IPS DF 19.7 (cell line): ENCODE measurements at places on chromosomes 6 and 20.

DNA sequence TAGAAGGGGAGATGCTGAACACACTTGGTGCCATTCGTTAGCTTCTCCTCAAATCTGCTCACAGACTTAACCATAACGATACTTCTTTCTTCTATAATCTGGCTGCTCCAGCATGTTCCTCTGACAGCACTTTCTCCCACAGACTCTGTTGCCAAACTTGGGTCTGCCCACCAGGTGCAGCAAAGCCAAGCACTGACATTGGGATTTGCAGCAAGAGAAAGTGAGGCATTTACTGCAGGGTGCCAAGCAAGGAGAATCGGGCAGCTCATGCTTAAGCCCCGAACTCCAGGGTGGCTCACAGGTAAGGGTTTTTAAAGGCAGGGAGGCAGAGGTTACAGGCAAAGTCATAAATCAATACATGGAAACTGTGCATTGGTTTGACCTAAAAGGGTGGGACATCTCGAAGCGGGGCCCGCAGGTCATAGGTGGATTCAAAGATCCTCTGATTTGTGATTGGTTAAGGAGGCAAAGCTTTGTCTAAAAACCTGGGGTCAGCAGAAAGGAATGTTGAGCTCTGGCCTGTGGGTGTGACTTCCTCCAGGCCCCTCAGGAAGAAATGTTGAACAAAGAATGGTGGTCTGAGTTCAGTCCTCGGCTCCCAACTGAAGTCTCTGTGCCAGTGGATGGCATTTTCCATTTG, 25.1 kb upstream of the PNPLA1 start:
- DNase-seq: peak; percentile 79

GRCh38 chr6:34388421-34388820, 4.0 kb downstream of the NUDT3 start:
- DNase-seq: no peak

- no peak for DNase-seq
These were observed 7.3 kb downstream of the ZKSCAN3 start for GRCh38 chr6:28357036-28357435.

- DNase-seq: no peak
These were observed 73.2 kb downstream of the TRERF1 start for GRCh38 chr6:42378536-42378935.

DNA sequence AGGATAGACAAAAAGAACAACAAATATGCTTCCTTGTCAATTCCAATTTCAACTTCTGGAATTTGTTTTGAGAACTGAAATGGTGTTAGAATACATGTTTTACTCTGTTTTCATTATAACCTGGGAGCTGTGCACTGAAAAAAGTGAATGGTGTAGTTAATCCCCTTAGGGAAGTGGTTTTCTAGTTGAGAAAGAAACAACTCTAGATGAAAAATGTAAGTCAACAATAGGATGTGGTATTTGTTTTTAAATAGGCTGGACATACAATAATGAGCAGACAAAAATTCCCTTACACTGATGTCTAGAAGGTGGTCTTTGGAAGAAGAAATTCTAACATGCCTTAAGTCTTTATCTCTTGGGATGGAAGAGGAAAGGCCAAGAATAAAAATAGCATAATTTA, 59.9 kb upstream of the TINAG start:
- no peak for DNase-seq

DNA sequence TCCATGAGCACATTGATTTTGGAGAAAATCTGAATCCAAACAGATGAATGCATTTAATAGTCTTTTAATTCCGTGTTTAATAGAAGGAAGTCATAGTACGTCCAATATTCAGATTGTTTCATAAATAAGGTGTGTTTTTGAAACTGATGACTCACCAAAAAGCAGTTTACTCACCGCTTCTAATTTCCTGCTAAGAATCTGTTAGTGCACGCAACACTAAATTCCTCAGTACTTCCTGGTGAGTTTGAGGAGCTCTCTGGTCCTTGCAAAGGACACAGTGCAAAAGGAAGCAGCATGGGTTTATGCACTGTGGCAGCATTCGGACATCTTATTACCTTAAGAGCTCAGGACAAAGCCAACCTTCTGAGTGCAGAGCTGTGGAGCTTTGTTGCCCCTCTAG, 2.3 kb upstream of the ADGRF1 start:
- DNase-seq: no peak

DNA sequence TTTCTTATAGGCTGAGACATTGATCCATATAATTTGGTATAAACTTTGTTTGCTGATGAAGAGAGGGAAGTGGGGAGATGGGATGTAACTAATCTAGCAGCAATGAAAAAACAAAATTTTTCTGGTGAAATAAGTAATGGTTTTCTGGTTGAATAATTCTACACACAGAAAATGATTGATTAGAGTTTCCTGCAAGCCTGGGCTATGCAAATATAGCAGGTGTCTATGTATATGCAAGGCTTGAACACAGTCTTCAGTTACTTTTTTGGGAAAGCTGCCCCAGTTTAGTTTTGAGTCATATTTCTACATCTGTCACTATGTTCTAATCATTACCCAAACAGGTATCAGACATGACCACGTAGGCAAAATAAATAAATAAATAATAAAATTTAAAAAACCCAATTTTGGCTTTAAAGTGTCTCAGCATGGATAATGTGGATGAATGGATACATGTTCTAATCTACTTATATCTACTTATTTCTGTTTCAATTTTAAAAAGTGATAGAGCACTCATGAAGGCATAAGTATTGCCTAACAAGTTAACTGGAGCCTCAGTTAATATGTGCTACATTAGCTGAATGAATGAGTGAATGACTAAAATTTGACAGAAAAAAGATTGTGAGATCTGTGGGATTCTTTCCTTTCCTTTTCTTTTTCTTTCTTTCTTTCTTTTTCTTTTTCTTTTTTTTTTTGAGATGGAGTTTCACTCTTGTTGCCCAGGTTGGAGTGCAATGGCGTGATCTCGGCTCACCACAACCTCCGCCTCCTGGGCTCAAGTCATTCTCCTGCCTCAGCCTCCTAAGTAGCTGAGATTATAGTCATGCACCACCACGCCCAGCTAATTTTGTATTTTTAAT, 37.2 kb upstream of the TFB1M start:
- no peak for DNase-seq

- no peak for DNase-seq
These were observed 2.3 kb downstream of the E2F3 start for GRCh38 chr6:20403766-20404640.

GRCh38 chr6:1099264-1099663, 212.6 kb upstream of the FOXQ1 start:
- DNase-seq: no peak

DNA sequence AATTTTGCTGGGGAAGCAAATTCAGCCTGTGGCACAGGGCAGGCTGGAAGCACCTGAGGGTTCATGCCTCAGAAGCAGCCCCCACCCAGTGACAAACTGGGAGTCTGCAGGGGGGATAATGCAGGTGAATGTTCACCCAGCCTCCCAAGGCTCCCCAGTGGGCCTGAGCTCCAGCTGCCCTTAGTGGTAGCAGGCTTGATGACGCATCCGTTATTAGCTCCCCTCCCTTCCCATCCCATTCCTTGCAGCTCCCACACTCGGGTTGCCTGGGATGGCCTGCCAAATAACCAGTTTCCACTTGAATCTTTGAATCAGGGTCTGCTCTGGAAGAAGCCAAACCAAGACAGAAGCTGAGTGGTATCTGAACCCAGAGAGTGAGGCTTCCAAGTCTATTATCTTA, 15.8 kb downstream of the KCNK15 start:
- DNase-seq: no peak

DNA sequence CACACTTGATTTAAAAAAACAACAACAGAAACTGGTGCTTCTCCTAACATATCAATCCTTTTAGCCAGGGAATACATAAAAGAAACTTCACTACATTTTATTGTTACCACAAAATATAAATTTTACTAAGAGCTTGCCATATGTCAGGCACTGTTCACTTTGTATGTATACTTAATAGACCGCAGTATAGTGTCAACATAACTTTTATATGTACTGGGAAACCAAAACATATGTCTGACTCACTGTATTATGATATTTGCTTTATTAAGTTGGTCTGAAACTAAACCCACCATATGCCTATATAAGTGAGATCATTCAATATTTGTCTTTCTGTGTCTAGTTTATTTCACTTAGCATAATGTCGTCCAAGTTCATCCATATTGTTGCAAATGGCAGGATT, 108.4 kb downstream of the KLHL32 start:
- no peak for DNase-seq

GRCh38 chr6:36837022-36837339, 2.3 kb downstream of the CPNE5 start:
- no peak for DNase-seq

DNA sequence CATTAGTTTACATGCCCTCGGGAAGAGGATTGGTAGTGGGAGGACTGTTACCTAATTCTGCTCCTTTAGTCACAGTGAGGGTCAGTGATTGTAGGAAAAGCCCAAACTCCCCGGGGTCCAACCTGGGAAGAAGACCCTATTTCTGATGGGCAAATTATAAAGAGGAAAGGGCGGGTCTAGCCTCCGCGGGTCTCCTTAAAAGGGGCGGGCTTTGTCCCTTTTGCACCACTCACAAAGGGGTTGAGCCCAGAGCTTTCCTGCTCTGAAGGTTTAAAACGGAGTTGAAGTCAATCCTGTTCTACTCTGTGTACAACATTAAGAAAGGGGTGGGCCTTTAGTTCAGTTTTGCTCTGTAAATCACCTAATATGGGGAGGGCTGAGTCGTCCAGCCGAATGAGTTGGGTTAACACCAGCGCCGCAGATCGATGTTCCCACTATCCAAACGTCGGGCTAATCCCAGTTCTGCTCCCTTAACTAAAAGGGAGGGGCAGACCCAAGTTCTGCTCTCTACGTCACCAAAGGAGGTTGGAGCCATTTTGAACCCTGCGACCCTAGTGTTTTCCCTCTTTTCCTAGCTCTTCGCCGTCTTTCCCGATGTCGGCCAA, 920 bp upstream of the RNF5 start:
- DNase-seq: no peak

GRCh38 chr20:51021067-51022025, 1.6 kb downstream of the KCNG1 start:
- DNase-seq: no peak

- DNase-seq: no peak
These were observed 15.4 kb downstream of the CST7 start for GRCh38 chr20:24964506-24964840.

- DNase-seq: no peak
These were observed 4.8 kb upstream of the RBPJL start for GRCh38 chr20:45301824-45302271.

DNA sequence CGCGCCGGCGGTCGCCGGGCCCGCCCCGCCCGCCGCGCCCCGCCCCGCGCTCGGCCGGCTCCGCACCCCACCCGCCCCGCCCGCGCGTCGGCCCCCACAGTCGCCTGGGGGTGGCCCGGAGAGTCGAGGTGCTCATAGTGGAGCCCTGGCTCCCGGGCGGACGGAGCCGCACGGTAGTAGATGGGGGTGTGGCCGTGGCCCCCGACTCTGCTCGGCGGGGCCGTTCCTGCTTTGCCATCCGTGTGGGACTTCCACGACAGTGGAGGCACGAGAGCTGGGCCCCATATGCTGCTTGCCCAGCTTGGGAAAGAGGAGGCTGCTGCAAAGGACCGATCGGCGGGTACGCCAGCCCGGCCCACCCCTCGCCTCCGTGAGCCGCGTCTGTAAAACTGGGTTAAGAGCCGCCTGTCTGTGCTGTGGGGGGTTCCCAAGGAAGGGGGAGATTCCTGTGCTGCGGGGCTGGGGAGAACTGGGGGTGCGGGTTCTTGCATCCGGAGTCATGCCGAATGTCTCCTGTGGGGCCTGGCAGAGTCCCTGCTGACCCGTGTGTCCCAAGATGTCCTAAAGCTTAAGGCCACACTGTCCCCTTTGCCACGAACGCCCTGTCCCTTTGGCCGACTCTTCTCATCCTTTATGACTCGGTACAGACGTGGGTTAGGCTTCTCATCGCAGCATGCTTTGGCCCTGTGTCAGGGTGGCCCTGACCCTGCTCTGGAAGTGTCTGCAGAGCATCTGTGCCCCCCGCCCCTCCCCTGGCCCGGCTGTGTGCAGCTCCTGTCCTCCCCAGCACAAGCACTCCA, at the start of gene OPRL1:
Gene OPRL1, plus strand, starts transcription at position 70 of the 800 bp plus-strand sequence. CDS start 12,639 bp downstream, outside the sequence.
- DNase-seq: no peak

DNA sequence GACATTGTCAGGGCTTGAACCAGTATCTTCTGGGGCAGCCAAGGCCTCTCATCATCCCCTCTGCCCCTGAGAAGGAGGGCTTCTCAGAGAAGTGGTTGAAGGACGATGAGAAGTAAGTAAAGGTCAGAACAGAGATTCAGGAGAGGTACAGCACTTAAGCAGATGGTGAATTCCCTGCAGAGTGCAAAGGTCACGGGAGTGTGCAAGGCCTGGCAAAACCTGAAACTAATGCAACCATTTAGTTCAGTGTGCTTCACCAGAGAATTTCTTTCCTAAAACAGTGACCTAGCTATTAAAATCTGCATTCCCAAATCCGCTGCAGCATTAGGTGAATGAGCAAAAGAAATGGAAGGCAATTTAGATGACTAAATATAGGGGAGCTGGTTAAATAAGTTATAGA, 58.4 kb downstream of the TRERF1 start:
- no peak for DNase-seq

- DNase-seq: no peak
These were observed 60.4 kb downstream of the FOXO3 start for GRCh38 chr6:108621117-108621516.

DNA sequence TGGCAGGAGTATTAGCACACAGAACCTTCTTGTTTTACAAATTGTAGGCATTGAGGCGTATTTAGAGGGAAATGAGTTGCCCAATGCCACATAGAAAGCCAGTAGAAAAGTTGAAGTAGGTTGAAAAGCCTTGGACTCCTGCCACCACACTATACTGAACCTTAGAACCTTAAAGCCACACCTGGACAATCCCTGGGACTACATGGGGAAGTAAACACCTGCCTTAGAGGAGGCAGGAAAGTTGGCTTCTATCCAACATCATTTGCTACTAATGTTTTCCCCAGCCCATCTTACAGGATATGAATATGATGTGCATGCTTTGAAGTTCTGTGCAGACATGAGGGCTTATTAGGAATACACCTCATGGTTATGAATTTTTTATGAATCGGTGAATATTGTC, 5.3 kb upstream of the EPPIN start:
- DNase-seq: no peak

GRCh38 chr6:45074439-45074838, 253.7 kb upstream of the RUNX2 start:
- DNase-seq: no peak

GRCh38 chr20:3572151-3572550, 91.0 kb downstream of the GFRA4 start:
- DNase-seq: no peak

DNA sequence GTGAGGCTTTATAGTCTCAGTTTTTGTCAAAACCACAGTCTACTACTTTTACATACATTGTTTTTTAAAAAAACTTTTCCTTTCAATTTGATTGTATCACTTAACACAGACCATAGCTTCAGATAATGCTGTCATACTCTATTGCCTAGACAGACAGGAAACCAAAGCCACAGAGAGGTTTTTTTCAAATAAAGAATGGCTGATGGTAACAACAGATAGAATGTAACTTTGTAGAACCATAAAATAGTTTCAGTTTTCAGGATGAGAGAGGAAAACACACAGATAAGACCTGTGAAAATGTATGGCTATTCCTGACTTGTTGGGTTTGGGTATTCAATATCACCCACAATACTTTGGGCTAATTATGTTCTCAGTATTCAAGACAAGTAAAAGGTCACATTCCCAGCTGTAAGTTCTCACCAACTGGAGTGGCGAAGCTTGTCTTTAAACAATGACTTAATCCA, 94.0 kb downstream of the ADGRG6 start:
- no peak for DNase-seq

GRCh38 chr6:131065824-131066171, 2.8 kb upstream of the EPB41L2 start:
- no peak for DNase-seq
